Caco-2 (cell line): ENCODE measurements at places on chromosomes 2 and 18. TPM values are rescaled to one million over a fixed set of nuclear protein-coding genes. Genes with fewer than 3 reads are reported as not detected.
A peak's percentile ranks its signal among the peaks of the same experiment; 100 is the strongest.

DNA sequence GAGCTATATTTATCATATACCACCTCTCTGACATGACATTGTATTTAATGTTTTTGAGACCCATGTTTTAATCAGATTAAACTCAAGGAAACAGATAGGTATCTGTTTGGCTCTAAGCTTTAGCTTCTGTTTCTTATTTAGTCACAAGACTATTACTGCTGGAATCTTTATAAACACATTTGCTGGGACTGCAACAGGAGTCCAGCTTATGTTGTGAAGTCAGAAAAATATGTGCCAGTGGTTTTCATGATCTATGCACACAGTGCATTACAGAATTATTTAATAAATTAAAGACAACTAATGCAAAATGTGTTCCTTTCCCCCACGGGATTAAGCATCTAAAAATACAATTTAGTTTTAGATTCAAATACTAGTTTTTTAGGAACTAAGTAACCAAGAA lies 338.9 kb downstream of the ZEB2 start:
- H3K36me3 ChIP-seq: no peaks in the 10 kb centered on the region
- DNase-seq: no peak
- H3K4me1 ChIP-seq: no peaks in the 10 kb centered on the region

- no peaks in the 10 kb centered on the region for H3K4me1 ChIP-seq
- H3K27ac ChIP-seq: no peak overlapping the region
- peak; percentile 44 for DNase-seq
- no peaks in the 10 kb centered on the region for H3K27me3 ChIP-seq
Measured at GRCh38 chr2:168849610-168850009, 40.6 kb downstream of the SPC25 start.

Gene C2orf78
- not detected in 2 replicates for total RNA-seq

GRCh38 chr2:88123164-88123974 lies 4.5 kb downstream of the FABP1 start:
- no peak for DNase-seq
- H3K36me3 ChIP-seq: peaks cover 7% of the 10 kb centered on the region
- no peaks in the 10 kb centered on the region for H3K27me3 ChIP-seq
- H3K4me1 ChIP-seq: peaks cover 15% of the 10 kb centered on the region
- H3K27ac ChIP-seq: no peak overlapping the region
- no peak overlapping the region for H3K4me3 ChIP-seq

Gene CFAP65
- 0.34 and 0.77 TPM in 2 replicates for total RNA-seq

DNA sequence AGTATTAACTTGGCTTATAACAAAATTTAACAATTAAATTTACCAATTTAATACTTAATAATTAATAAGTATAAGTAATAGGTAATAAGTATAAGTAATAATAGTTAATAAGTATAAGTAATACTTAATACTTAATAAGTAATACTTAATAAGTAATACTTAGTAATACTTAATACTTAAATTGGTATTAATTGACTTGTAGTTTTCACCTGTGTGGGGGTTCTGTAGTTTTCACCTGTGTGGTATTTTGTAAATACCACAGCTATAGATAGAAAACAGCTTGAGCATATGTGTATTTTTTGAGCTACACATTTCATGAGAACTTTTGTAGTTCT lies 55.4 kb downstream of the MAPRE2 start:
- no peak for DNase-seq
- no peak overlapping the region for H3K27ac ChIP-seq
- no peaks in the 10 kb centered on the region for H3K27me3 ChIP-seq
- H3K4me3 ChIP-seq: no peak overlapping the region
- no peaks in the 10 kb centered on the region for H3K36me3 ChIP-seq

Gene MROH2A
- total RNA-seq: not detected in 2 replicates

Gene C2orf81
- 0.84 and 1.7 TPM in 2 replicates for total RNA-seq

DNA sequence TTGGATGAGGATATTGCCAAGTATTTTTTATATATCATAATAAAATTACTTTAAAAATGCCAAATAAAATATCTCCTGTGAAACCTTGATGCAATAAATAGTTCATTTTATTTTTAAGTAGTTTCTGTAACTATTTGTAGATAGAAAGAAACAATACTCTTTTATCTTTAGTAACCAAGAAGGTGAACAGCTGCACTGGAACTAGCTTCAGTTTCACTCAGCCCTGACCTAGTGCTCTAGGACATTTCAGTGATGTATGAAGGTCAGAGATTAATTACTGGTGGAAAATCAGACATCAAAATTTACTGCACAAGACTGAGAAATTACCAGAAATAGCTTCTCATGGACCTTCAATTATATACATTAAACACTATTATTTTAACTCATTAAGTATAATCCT lies 1305.0 kb downstream of the CNTNAP5 start:
- no peak for DNase-seq
- no peak overlapping the region for H3K4me3 ChIP-seq
- H3K27me3 ChIP-seq: no peaks in the 10 kb centered on the region
- H3K36me3 ChIP-seq: no peaks in the 10 kb centered on the region

- DNase-seq: no peak
- H3K4me1 ChIP-seq: no peaks in the 10 kb centered on the region
- no peaks in the 10 kb centered on the region for H3K27me3 ChIP-seq
- no peak overlapping the region for H3K27ac ChIP-seq
- no peaks in the 10 kb centered on the region for H3K36me3 ChIP-seq
- H3K4me3 ChIP-seq: no peak overlapping the region
Measured at GRCh38 chr18:8643326-8643878, 34.2 kb downstream of the RAB12 start.

DNA sequence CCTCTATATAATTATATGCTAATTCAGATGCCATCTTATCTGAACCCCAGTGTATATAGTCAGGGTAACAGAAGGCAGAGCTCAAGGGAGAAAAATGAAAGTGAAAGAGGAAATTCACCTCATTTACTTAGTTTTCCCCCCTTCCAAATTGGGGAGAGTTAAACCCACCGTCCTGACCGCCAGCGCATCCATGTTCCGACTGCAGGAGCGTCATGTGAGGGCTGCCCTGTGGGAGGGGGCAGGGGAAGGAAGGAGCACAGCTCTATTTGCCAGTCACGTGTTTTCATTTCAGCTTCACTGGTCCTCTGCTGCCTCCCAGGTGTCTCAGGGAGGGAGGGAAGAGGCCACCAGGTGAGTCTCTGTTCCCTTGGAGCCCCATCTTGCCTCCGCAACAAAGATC lies 13.2 kb downstream of the CNNM4 start:
- H3K27ac ChIP-seq: no peak overlapping the region
- DNase-seq: no peak
- H3K4me1 ChIP-seq: peaks cover 14% of the 10 kb centered on the region
- H3K4me3 ChIP-seq: no peak overlapping the region
- no peaks in the 10 kb centered on the region for H3K27me3 ChIP-seq

GRCh38 chr2:126627643-126628042 lies 28.3 kb upstream of the GYPC start:
- H3K4me1 ChIP-seq: no peaks in the 10 kb centered on the region
- no peaks in the 10 kb centered on the region for H3K27me3 ChIP-seq

- no peak overlapping the region for H3K27ac ChIP-seq
- DNase-seq: no peak
- peaks cover 4% of the 10 kb centered on the region for H3K4me1 ChIP-seq
- peaks cover 8% of the 10 kb centered on the region for H3K27me3 ChIP-seq
- no peaks in the 10 kb centered on the region for H3K36me3 ChIP-seq
- no peak overlapping the region for H3K4me3 ChIP-seq
Measured at GRCh38 chr2:16660114-16660513, 5.5 kb downstream of the CYRIA start.

GRCh38 chr2:222907790-222908441 lies 47.1 kb downstream of the ACSL3 start:
- H3K27ac ChIP-seq: peak overlapping the region; percentile 47
- 0 out of 2 replicates have a peak, but pooled peaks cover 3% of the 10 kb centered on the region for H3K36me3 ChIP-seq
- no peaks in the 10 kb centered on the region for H3K27me3 ChIP-seq
- peaks cover 6% of the 10 kb centered on the region for H3K4me1 ChIP-seq

DNA sequence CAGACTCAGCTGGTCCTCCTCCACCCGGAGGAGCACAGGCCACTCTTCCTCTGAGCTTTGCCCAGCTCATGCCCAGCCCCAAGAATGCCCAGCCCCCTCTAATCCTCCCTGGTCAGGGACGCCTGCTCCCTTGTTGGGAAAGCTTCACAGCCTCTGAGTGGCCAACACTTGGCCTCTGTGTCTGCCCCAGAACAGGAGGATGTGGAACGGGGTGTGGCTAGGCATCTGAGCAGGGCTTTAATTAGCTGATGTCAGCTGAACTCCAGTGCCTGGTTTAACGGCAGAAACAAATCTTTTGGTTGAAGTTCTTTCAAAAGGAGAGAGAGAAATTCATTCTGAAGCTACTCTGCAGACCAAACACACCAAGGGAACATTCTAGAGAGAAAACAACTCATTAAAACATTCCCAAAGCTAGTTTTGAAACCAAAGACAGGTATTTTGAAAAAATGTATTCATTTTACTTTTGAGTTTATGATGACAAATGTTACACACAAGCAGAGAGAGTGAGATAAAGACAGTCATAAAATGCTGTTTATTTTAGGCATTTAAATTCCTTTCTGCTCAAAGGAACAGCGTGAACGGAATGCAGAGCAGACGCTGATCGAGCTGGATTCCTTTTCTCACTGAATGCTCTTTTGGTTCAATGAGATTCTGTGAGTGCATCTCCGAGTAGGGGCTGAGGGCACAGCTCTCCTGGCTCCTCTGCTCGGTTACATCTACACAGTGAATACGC lies 63.8 kb downstream of the RTP5 start:
- peak overlapping the region; percentile 64 for H3K27ac ChIP-seq
- DNase-seq: peak; percentile 64
- H3K36me3 ChIP-seq: no peaks in the 10 kb centered on the region
- peaks cover 30% of the 10 kb centered on the region for H3K4me1 ChIP-seq

DNA sequence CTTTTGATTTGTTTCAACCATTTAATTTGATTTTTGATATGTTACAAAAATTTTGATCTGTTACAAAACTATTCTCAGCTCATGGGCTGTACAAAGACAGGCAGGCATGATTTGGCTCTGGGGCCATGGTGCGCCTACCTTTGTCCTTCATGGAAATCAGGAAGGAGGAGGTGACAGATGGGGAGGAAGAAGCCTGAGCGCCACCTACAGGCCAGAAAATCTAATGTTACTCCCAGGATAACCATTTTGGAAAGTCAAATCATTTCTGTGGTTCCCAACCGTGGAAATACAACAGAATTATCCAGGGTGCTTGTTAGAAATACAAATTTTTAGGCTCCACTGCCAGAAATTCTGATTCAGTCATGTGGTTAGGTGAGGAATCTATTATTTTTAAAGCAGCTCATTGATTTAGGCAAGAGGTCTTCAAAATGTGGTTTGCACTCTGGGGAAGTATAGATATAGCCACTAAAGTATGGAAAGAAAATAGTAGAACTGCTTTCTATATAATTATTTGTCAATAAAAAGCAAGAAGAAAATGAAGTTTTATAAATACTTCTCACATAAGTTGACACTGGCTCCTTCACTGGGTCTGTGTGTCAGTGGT lies 93.9 kb downstream of the EVA1A start:
- peak; percentile 58 for DNase-seq
- H3K4me1 ChIP-seq: no peaks in the 10 kb centered on the region
- no peak overlapping the region for H3K4me3 ChIP-seq
- H3K36me3 ChIP-seq: no peaks in the 10 kb centered on the region
- no peaks in the 10 kb centered on the region for H3K27me3 ChIP-seq
- no peak overlapping the region for H3K27ac ChIP-seq

Gene RESP18
- total RNA-seq: not detected in 2 replicates

- no peak overlapping the region for H3K27ac ChIP-seq
- no peaks in the 10 kb centered on the region for H3K27me3 ChIP-seq
- no peak overlapping the region for H3K4me3 ChIP-seq
- no peaks in the 10 kb centered on the region for H3K36me3 ChIP-seq
Measured at GRCh38 chr2:206970589-206971360, 31.5 kb downstream of the CPO start.

Gene CCDC74A
- total RNA-seq: 0.36 TPM in 1 of 2 replicates, not detected in the other

DNA sequence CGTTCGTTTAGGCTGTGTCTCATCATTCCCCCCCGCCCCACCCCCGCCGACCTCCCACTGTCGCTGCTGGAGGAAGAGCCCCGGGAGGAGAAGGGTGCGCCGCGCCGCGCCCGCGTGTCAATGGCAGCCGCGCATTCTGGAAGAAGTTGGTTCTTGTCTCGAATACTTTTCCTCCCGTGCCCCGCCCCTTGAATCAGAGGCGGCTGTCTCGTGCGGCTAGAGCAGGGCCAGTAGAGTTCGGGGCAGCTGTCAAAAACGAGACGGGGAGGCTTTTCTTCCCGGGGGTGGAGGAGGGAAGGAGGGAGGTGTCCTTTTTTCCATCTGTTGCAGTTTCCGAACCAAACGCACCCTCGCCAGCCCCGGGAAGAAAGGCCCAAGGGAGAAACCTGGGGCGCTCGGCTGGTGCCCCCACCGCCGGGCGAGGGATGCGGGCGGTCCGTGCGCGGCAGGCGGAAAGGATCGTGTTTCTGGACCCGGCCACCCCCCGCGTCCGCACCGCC lies 410 bp upstream of the TGIF1 start:
- no peaks in the 10 kb centered on the region for H3K27me3 ChIP-seq
- DNase-seq: peak; percentile 79
- H3K4me1 ChIP-seq: peaks cover 15% of the 10 kb centered on the region
- no peaks in the 10 kb centered on the region for H3K36me3 ChIP-seq
- peak overlapping the region; percentile 60 for H3K4me3 ChIP-seq

DNA sequence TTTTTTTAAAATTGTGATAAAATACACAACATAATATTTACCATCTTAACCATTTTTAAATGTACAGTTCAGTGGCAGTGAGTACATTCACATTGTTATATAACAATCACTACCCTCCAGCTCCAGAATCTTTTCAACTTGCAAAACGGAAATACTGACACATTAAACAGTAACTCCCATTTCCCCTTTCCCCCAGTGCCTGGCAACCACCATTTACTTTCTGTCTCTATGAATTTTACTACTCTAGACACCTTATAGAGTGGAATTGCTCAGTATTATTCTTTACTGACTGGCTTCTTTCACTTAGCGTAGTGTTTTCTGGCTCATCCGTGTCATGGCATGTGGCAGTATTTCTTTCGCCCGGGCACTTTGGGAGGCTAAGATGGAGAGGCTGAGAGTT lies 32.6 kb downstream of the FASTKD2 start:
- H3K27me3 ChIP-seq: no peaks in the 10 kb centered on the region
- no peak overlapping the region for H3K27ac ChIP-seq
- H3K4me1 ChIP-seq: no peaks in the 10 kb centered on the region

Gene CHRNG
- total RNA-seq: not detected in 2 replicates

Gene ALPG
- 1.9 and 2.5 TPM in 2 replicates for total RNA-seq

- H3K36me3 ChIP-seq: no peaks in the 10 kb centered on the region
- no peak for DNase-seq
- peak overlapping the region; percentile 37 for H3K27ac ChIP-seq
- H3K27me3 ChIP-seq: no peaks in the 10 kb centered on the region
- no peak overlapping the region for H3K4me3 ChIP-seq
Measured at GRCh38 chr2:25895610-25896009, 17.3 kb upstream of the ASXL2 start.

Gene GKN2
- total RNA-seq: not detected in 2 replicates
